Epithelial cell of esophagus (primary cell): ENCODE measurements at places on chromosomes 6 and 20.
A peak's percentile ranks its signal among the peaks of the same experiment; 100 is the strongest.

DNA sequence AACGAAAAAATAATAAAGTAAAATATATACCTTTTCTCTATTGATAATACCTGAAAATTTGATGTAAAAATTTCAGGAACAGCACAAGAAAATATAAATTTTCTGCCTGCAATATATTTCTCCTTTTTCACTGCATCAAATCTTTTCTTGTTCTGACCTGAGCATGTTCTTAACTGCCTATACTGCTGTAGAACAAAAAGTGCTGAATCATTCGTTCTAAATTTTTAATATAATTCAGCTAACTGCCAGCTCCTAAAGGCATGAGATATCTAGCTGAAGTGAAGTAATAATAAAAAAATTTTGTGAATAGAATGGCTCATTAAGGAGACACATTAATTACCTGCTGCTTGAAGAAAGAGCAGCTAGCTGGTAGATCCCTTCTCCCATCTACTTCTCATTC lies 188.6 kb upstream of the FKBP1C start:
- DNase-seq: no peak

DNA sequence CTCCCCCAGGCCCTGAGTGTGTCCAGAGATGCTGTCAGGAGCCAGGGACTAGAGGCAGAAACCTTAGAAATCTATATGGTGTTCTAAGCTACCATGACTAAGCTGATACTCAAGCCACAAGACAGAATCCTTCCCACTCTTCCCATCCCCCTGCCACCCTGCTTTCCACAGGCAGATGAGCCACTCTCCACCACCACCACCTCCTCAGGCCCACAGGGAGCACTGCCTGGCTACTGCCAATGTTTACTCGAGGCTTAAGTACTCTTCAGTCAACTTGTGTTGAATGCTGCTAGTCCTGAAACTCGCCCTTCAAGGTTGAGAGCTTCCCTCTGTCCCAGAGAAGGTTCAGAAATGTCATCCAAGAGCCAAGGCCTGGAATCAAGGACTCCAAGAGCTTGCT lies 56.2 kb downstream of the CENPW start:
- DNase-seq: peak; percentile 9

GRCh38 chr6:148981515-148981914 lies 234.7 kb downstream of the UST start:
- no peak for DNase-seq

DNA sequence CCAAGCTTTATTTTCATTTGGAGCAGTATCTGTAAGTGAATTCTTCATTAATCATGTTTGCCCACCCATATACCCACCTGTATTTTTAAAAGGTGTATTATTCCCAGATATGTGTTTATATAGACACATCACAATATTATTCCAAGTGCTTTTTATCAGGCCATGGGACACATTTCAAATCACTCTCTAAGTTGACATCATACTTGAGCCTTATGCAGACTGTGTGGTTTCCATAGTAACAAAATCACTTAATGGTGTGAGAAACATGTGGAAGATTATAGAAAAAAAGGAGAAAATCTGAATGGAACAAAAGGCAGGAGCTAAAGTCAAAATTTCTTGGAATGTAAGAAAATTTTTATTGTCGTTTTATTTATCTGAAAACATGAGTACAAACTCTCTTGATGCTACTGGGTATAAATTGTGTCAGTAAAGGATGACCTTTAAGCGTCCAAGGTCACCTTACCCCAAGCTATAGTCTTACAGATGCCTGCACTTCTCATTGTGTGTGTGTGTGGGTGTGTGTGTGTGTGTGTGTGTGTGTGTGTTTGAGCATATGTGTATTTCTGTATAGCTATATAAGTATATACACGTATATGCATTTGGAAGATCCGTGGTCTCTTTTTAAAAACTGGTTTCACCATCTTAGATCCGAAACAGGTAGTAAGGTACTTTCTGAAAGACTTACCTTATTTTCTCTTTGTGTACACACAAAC lies 79.8 kb upstream of the CCN6 start:
- no peak for DNase-seq

DNA sequence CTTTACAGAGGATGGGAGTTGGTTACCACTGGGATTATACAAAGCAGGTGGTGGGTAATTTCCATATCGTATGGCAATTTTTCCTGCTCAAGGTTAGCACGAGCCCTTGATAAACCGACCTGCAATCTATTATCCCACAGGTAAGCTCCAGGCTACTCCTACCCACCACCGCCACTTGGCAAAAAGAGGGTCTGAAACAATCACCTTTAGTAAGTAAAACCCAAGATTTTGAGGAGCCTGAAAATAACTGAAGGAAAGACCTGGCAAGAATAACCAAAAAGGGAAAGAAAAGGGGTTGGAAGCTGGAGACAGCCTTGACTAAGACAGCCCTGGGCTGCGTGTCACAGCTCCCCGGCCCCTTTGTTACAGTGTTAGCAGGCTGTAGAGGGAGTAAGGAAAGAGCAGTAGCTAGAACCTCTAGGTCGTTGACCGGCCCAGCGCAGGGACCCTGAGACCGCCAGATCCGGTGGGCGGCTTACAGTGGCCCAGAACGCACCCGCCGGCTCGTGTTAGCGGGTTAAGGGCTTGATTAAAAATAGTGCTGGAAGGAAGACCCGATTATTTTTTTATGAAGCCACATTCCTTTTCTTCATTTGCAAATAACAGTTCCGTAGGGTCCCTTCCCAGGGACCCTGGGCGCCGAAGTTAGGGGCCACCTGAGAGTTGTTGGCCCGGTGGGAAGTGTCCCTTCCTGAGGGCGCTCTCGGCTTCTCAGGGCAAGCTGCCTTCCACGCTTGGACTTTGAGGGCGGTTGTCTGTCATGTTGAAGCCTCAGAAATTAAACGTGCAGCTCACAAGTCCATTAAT lies 30.5 kb downstream of the TFAP2B start:
- no peak for DNase-seq
